ENCODE measurements at places on chromosomes 1 and 21.

DNA sequence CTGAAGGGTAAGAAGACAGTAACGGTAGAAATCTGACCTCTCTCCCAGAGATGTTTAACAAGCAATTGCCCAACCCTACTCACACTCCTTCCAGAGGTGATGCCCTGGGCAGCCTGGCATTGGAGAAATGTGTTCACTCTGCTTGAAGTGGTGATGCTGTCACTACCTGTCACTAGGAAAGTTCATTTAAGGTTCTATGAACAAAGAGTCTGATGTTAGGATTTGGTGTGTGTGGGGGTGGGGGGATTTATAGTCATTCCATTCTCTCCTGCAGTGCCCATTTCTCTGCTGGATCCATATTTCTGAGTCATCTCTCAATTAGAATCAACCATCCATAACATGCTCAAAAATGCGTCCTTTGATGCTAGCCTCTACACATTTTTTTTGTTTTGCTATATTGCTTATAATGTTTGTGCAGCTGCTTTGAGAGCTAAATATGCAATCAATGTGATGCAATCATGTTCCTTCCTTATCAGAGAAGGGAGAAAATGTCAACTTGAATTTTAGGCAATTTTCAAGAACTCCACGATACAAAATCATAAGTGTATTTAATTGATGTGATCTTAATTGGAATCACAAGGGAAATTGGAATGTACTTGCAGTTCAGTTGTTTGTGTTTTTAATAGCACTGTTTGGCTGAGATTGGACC is 173.9 kb downstream of the DUSP10 start:
- DNase-seq = no peak

- no peak for DNase-seq
These were observed 4.3 kb downstream of the OR2C3 start for GRCh38 chr1:247531937-247532336.

DNA sequence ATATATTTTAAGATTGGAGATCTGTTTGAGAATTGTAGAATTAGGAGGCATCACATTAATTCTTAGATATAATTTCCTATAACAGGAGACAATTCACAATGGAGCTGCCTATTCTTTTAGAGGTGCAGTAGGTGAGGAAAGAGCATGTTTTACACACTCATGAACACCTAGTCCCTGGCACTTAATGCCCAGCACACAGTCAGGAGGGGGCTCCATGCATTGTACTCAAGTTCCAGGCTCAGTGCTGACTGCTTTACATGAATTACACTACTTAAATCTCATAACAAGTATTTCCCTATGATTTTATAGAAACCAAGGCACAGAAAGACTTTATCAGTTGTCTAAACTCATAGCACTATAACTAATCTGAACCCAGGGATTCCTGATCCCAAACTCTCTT is 360 bp upstream of the GBP3 start:
- no peak for DNase-seq

- no peak for DNase-seq
These were observed 56.1 kb downstream of the LMX1A start for GRCh38 chr1:165300400-165300903.

DNA sequence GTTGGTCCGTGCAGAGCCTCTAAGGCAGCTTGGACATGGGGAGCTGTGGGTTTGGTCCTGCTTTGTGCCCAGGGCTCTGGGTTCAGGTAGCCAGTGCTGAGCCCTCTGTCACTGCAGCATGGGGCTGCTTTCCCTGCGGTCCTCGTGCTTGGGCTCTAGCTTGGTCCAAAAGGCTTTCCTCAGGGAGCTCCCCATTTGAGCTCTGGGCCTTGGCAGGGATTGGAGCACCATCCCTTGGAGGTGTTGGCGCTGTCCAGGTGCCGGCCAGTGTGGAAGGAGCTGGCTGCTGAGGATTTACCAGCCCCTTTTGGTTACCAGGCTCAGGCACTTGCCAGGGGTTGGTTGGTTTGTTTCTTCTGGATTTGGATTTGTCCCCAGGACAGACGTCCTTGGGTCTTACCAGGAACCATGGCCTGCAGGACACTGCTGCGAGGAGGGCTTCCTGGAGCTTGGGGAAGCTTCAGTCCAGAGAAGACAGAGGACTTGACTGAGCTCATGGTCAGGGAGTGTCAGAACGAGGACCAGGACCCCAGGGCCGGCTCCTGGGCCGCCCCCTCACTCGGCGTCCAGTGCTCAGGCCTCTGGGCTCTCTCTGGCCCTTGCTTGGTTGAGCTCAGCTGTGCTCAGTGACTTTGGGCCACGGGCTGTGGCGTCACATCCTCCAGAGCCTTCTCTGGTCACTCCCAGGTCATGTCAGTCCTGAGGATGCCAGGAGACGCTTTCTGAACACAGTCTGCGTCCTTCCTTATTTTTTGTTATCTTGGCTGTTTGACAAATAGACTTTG is 224.7 kb downstream of the CAMTA1 start:
- no peak for DNase-seq

DNA sequence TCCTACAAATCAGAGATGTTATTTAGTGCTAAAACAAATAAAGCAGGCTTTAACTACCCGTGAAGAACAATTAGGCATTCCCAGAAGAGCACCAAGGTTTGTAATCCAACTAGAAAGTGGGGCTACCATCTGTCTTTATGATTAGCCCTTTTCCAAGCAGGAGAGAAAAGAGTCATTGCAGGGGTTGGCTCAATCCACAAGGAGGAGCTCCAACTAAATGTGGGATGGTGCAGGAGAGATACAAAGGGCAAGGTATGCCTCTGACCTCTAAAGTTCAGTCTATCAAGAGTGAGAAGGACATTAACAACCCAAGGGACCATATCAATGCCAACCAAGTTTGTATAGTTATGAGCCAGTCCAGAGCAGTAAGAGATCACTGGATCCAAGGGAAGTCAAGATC is 382.7 kb upstream of the DUSP10 start:
- no peak for DNase-seq

GRCh38 chr1:186617926-186618325 is 62.3 kb downstream of the PTGS2 start:
- no peak for DNase-seq

DNA sequence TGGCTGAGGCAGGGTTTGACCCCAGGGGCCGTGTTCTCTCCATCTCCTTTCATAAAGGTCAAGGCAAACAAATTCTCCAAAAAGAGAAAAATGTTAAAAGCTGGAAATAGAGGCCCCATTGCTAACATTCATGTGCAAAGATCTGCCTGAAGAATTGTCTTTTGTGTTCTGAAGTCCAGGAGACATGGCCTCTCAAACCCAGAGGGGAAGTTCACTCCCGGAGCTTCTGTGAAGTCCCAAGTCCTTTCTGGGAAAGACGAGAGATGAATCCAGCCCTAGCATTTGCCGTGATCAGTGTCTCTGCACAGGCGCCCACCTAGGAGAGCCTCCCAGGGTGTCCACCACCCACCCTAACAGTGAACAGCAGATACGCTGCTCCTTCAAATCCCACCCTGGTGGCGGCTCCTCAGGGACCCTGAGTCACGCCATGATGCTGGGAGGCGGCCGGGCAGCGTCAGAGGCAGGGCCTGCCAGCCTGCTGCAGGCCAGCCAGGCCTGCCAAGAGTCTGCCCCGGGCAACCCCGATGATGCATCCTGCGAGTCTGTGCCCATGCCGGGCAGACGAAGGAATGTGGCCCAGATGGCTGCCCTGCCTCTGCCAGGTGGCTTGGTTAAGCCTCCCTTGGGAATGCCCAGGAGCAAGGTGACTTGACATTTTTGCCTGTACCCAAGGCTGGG is 5.2 kb upstream of the C2CD2 start:
- DNase-seq = no peak

DNA sequence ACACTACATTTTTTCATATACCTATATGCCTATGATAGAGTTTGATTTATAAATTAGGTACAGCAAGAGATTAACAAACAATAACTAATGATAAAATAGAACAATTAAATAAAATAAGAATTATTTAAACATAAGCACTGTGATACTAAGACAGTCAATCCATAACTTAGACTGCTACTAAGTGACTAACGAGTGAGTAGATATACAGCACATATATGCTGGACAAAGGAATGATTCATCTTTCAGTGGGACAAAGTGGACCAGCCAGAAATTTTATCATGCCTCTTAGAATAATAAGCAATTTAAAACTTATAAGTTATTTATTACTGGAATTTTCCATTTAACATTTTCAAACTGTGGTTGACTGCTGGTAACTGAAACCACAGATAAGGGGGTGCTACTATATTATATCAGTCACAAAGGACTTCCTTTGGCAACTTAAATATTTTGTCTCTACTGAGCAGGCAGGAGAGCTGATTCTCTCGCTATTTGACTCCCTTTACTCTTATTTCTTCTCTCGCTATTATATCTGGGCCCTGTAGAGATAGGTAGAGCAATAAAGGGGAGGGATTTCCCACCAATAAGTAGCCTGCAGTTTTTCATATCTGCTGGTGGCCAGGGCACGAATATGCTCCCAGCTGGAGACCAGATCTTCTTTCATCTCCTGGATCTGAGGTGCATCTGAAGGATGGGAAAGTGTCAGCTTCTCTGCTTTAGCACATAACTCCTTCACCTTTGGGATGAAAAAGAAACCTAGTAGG is 10.8 kb downstream of the SPTA1 start:
- DNase-seq = no peak

GRCh38 chr1:211625040-211625439 is 46.1 kb upstream of the SLC30A1 start:
- DNase-seq = no peak

DNA sequence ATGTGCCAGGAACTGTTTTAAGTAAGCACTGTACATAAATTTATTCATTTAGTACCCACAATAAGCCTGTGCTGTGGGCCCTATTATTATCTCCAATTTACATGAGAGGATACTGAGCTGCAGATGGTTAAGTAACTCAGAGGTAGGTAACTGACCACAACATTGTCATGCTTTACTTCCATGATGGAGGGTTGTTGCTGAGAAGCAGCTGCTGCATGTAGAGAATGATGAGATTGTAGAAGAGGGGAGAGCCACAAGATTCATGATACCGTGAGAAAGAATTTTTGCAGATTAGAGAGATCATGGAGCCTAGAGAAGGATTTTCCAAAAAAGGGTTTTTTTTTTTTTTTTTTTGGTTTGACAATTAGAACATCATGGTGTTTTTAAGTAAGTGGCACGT is 313.1 kb downstream of the PTBP2 start:
- no peak for DNase-seq

Data from SW 1271 (cell line).